ENCODE measurements at places on chromosomes 2 and 18.
A peak's percentile ranks its signal among the peaks of the same experiment; 100 is the strongest.

- DNase-seq = no peak
Observed at GRCh38 chr2:10732924-10733565, 11.6 kb downstream of the ATP6V1C2 start.

DNA sequence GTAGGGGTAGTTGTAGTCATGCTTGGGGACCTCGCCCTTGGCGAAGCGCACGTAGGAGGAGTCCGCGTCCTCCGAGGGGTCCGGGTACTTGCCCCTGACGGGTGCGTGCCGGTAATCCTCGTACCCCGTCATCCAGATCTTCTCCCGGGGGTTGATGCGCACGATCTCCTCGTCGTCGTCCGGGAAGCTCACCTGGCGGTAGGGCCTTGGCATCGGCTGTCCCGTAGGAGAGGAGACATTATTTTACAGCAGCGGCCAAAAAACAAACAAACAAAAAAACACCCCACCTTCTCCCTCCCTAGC, 86.3 kb downstream of the ACTR2 start:
- no peak for DNase-seq

DNA sequence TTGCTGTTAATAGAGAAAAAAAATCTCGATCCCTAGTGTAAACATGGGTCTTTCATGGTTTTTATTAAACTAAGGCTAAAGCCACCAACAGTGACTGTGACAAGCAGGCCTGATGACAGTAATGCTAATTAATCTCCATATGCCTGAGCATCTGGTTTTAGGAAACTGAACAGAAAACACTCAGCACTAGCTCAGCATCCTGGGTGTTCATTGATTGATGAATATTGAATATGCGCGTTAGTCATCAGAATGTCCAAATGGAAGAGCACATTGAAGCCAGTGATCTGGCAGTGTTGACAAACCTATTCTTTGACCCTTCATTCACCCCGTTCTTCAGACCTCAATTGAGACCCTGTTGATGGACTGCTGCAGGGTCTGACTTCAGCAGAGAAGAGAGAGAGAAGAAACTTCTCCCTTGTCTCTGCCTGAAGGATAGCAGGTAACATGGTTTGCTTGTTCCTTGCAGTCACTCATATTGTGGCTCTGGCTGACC, 283.8 kb downstream of the RDH14 start:
- peak; percentile 41 for DNase-seq

- no peak for DNase-seq
Observed at GRCh38 chr2:75560768-75561565, at the start of gene EVA1A. Gene EVA1A, minus strand, starts transcription at chr2:75560939. Its CDS starts 42,799 bp downstream, at chr2:75518140.

DNA sequence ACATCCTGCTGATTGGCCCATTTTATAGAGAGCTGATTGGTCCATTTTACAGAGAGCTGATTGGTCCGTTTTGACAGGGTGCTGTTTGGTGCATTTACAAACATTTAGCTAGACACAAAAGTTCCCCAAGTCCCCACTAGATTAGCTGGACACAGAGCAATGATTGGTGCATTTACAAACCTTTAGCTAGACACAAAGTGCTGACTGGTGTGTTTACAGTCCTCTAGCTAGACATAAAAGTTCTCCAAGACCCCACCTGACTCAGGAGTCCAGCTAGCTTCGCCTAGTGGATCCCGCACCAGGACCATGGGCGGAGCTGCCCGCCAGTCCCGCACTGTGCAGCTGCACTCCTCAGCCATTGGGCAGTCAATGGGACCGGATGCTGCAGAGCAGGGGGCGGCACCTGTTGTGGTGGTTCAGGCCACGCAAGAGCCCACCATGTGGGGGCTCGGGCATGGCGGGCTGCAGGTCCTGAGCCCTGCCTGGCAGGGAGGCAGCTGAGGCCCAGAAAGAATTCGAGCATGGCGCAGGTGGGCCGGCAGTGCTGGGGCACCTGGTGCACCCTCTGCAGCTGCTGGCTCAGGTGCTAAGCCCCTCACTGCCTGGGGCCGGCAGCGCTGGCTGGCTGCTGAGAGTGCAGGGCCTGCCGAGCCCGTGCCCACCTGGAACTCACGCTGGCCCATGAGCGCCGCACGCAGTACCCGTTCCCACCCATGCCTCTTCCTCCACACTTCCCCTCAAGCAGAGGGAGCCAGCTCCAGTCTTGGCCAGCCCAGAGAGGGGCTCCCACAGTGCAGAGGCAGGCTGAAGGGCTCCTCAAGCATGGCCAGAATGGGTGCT, 713.2 kb upstream of the GYPC start:
- no peak for DNase-seq

GRCh38 chr2:120261387-120262006, 8.8 kb downstream of the RALB start:
- no peak for DNase-seq

GRCh38 chr2:9401059-9401547, 22.2 kb downstream of the ITGB1BP1 start:
- DNase-seq = no peak

GRCh38 chr2:37552339-37552738, 119.1 kb downstream of the CDC42EP3 start:
- DNase-seq = no peak

GRCh38 chr2:230907361-230908091, 17.5 kb downstream of the GPR55 start:
- DNase-seq = no peak

GRCh38 chr2:203592470-203592869, 57.4 kb upstream of the RAPH1 start:
- DNase-seq = no peak

DNA sequence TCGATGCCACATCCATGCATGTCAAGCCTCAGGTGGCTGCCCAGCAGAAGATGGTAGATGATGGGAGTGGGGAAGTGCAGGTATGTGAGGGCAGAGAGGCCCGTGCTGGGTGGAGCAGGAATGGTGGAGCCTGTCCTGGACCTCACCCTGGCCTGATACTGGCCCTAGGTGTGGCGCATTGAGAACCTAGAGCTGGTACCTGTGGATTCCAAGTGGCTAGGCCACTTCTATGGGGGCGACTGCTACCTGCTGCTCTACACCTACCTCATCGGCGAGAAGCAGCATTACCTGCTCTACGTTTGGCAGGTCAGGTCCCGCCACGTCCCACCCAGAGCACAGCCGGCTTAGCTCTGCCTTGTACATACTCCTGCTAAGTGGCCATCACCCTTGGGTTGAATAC, 13.0 kb downstream of the VIL1 start:
- DNase-seq = no peak

GRCh38 chr2:85747441-85747840, 6.3 kb upstream of the ATOH8 start:
- no peak for DNase-seq

DNA sequence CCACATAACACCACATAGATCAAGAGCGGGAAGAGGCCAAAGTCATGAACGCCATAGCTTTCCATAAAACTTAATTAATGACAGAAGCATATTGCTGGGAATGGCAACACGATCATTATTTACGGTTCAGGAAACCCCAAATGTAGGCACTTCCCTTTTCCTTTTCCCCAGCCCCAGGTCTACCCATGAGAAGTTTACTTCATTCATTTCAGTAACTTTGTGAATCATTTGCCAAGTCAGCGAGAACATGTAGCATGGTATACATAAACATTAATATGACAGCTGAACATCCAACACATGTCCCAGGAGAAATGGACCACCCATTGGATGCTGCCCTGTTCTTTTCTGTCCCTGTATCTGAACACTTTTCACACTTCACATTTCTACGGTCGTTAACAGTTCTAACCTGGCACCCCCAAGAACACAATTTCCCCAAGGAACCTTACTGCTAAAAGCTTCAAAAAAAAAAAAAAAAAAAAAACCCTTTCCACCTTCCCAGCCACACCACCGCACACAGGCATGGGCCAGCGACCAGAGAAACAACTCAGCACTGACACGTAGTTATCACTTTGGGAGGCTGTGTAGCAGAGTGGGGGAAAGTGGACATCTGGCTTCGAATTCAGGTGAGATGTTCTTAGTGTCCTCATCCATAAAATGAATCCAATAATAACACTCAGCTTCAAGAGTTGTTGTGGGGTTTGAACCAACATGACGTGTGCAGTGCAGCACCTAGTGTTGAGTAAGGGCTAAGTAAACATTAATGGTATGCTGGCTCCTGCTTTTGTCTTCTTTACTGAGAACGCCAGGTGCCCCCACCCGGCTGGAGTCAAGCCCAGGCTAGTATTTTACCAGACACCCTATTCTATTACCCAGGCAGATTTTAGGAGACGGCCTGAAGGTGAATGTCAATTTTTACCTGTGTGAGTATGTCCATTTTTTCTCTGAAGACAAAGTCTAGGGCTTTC, 371.5 kb downstream of the LNPK start:
- DNase-seq = no peak

DNA sequence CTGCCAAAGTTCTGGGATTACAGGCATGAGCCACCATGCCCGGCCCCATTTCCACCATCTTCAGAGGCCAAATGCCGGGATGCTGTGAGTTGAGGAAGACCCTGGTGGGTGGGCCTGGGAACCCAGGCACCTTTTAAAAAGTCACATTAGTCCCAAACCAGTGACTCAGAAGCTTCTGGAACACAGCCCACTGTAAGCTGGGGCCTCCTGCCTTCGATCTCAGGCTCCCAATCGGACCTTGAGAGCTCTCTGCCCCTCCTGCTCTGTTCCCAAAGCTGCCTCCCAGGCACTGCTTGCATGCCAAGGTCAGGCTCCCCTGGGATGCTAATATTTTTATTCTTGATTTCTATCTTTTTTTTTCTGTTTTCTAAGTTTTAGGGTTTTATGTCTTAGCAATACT, 4.2 kb downstream of the ADCY3 start:
- DNase-seq = no peak

- DNase-seq = no peak
Observed at GRCh38 chr2:127419448-127420038, 1.3 kb downstream of the PROC start.

GRCh38 chr2:130390460-130391057, 34.7 kb downstream of the PTPN18 start:
- no peak for DNase-seq

GRCh38 chr2:182682210-182682609, 33.8 kb upstream of the DNAJC10 start:
- no peak for DNase-seq

DNA sequence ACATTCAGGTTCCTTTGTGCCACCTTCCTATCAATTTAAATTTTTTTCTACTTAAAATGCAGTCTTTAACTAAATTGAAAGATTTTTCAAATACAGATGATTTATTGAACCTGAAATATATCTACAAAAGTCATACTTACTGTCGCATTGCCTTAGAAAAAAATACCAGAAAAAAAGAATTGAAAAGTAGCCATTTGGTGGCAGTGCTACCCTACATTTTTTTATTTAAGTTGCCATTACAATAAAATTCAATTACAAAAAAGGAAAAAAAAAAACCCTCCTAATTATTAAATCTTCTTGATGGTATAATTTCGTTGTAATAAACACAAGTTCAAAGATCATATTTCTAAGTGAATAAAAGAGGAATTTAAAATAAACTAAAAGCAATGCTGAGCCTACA, 43.4 kb downstream of the DSC3 start:
- DNase-seq = no peak

GRCh38 chr2:180385601-180386201, 378.6 kb upstream of the CWC22 start:
- DNase-seq = no peak

DNA sequence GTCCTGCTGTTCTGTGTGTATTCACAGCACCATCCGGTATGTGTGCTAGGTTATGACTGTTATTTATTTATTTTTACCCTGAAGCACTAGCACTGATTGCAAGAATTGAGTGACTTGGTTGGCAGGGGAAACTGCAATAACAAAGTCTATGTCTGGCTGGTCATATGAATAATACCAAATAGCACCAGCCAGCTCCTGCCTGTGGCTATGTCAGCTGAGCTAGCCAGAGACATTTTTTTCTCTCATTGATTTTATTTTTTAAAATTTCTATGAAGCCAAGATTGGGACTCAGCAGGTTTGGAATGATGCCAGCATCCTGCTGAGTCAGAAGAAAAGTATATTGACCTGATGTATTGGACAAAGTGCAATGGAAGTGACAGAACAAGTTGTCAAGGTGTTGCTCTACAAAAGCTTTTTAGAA, 188.5 kb upstream of the CDH2 start:
- DNase-seq = no peak

- no peak for DNase-seq
Observed at GRCh38 chr2:19963386-19963785, 26.5 kb downstream of the WDR35 start.

GRCh38 chr2:99088017-99088416, 53.5 kb upstream of the C2orf15 start:
- no peak for DNase-seq

GRCh38 chr2:71813315-71813714, 334.3 kb downstream of the CYP26B1 start:
- no peak for DNase-seq

- no peak for DNase-seq
Observed at GRCh38 chr18:4276953-4277585, 178.0 kb downstream of the DLGAP1 start.

GRCh38 chr2:166335284-166335683, 40.5 kb downstream of the SCN9A start:
- no peak for DNase-seq

DNA sequence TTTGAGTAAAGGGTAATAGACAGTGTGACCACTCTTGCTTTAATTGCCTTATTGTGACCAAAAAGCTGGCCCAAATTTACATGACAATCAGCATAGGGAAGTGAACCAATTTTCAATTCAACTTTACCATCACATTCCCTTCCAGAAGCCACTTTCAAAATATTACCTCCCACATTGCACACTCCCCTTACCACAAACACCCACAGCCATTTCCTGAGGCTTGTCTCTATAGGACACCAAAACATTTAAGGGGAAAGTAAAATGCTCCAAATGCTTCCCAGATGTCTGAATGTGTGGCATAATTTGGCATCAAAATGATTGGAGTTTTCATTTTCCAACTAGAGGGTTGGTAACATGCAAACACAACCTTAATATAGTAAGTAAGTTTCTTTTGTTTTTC, 616.1 kb downstream of the SLC4A3 start:
- no peak for DNase-seq

DNA sequence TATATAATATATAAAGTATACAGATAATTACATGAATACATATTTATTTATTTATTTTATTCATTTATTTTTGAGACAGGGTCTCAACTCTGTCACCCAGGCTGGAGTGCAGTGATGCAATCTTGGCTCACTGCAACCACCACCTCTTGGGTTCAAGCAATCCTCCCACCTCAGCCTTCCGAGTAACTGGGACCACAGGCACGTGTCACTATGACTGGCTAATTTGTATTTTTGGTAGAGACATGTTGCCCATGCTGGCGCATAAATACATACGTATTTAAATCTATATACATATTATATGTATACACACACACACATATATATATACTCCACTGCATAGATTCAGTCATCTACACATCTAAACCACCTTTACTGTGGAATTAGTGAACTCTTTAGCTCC, 20.6 kb upstream of the NDUFV2 start:
- no peak for DNase-seq

DNA sequence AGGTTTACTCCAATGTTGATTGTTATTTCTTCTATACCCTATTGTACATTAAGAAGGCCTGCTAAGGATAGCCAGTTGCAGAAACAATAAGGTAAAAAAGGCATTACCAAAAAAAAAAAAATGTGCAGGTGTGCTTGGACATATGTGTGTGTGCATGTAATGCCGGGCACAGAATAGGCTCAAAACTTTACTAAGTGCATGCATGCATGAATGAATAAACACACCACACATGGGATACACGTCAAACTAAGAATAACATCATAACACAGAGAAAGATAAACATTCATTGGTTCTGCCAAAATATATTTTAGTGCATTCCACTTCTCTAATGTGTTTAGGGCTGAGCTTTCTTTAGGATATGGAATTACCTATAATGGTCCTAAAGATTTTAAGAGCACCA, 298.2 kb downstream of the TCF4 start:
- DNase-seq = no peak
